ENCODE measurements at places on chromosomes 1 and 21. TPM values are rescaled to one million over a fixed set of nuclear protein-coding genes. Genes with fewer than 3 reads are reported as not detected.

DNA sequence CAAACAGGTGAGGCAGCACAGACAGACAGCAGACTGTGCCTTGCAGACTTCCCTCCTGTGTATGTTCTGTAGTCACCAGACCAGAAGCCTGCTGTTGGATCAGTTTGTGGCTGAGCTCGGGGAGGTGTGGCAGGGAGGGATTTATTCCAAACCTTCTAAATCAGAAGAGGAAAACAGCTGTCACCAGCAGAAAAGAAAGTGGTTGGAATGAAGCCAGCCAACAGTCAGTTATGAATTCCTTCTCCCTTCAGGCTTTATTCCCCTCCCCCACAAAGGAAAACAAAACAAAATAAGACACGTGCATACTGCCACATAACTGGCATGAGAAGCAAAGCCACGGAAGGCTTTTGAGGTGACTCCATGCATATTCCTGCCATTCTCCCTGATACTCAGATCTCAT, 19.0 kb upstream of the PIGV start:
- DNase-seq = no peak

DNA sequence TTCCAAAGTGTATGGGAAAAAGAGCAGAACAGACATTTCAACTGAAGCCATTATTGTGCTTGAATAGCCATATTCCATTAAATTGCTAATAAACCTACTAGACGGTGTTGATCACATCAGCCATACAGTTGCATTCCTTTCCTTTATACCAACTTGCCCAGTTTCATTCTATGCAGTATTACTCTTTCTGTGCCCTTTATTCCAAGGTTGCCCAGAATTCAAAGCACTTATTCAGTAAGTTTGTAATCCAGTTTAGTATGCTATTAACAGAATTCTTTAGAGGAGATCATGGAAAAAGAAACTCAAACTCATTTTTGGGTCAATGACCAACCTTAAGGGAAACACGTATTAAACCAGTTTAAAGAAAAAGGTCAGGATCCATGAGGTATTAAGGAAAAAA, 89.5 kb downstream of the DDAH1 start:
- no peak for DNase-seq

GRCh38 chr1:119981496-119981895, 85.2 kb upstream of the ADAM30 start:
- no peak for DNase-seq

Gene IFNLR1
- total RNA-seq = 0.23 TPM

GRCh38 chr1:40299366-40300248, 17.5 kb downstream of the COL9A2 start:
- no peak for DNase-seq

- no peak for DNase-seq
Observed at GRCh38 chr1:76613886-76614285, 253.4 kb upstream of the ST6GALNAC5 start.

Gene DYNLT5
- total RNA-seq = 3.3 TPM

Gene FAM177B
- total RNA-seq = not detected

- DNase-seq = no peak
Observed at GRCh38 chr1:108149796-108150467, 50.2 kb downstream of the SLC25A24 start.

- DNase-seq = no peak
Observed at GRCh38 chr1:152871731-152872126, 6.4 kb upstream of the SMCP start.

DNA sequence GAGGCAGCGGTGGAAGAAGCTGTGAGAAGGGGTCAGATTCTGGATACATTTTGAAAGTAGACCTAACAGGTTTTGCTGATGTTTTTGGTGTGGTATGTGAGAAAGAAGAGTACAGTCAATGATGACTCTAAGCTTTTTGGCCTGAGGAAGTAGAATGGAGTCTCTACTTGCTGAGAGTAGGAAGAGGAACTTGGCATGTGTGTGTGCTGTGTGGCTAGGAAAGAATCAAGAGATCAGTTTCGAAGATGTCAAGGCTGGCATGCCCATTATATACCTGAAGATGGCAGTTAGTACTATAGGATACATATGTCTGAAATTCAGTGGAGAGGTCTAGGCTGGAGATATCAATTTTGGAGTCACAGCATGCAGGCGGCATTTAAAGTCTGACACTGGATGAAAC, 64.4 kb downstream of the MAB21L3 start:
- DNase-seq = no peak

- peak; percentile 90 for DNase-seq
Observed at GRCh38 chr1:202192770-202193613, 607 bp upstream of the LGR6 start.

DNA sequence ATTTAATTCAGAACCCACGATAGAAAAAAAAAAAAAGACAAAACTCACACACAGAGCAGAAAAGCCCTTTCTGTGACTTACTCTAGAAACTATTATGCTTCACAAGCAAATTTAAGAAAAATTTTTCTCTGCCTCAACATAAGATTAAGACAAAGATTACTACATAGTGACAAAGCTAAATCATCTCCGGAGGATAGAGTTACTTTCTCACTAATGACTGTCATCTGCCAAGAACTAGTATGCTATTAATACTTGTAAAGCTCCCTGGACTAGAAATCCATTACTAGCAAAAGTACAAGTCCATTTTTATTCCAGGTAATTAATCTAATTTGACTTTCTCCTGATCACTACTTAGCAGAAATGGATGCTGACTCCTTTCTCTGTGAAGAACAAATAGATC, 25.9 kb downstream of the GREM2 start:
- no peak for DNase-seq

DNA sequence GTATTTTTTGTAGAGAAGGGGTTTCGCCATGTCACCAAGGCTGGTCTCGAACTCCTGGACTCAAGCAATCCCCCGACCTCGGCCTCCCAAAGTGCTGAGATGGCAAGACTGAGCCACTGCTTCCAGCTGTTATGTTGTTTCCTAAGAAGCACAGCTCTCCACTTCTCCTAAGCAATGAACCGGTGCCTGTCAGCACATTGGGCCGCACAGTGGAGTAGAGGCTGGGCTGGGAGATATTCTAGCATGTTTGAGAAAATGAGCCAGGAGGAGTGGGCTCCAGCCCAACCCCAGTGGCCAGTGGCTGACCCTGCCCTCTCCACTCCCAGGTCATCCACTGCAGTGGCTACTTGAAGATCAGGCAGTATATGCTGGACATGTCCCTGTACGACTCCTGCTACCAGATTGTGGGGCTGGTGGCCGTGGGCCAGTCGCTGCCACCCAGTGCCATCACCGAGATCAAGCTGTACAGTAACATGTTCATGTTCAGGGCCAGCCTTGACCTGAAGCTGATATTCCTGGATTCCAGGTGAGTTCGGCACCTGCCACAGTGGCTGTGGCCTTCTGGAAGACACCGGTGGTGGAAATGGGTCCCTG, 27.0 kb downstream of the SIM2 start:
- no peak for DNase-seq

GRCh38 chr21:29771491-29772066, 168.2 kb downstream of the GRIK1 start:
- no peak for DNase-seq

DNA sequence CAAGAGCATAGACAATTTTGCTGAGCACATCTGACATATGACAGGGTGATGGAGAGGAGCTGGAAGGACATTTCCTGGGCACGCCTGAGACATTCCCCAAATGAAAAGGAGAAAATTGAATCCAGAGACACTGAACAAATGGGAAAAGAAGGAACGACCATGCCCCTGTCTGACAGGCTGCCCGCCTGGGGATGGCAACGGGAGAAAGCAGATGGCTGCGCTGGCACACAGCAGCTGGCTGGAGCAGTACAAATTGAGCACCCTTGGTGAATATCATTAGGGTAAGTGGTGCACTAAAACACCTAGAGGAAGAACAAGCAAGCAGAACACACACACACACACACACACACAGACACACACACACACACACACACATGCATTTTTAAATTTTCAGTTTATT, 174.3 kb upstream of the DUSP10 start:
- no peak for DNase-seq

GRCh38 chr1:56202796-56203492, 376.4 kb downstream of the PLPP3 start:
- no peak for DNase-seq

All from aorta (tissue), 5 donors.